ENCODE measurements at places on chromosomes 7 and 10.

DNA sequence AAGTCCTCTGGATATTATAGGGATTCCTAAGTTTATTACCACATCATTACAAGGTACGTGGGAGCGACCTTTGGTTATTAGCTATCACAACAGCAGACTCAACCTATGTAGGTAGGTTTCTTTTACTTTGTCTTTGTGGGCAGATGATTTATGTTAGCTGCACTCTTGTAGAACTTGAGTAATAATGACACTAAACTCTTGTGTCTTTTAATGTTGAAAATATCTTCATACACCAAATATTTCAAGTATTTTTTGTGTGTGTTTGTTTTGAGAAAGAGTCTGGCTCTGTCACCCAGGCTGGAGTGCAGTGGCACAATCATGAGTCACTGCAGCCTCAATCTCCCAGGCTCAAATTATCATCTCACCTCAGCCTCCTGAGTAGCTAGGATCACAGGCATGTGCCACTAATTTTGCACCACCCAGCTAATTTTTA, 19.2 kb upstream of the SUPV3L1 start:
- DNase-seq: no peak

GRCh38 chr10:51386248-51386885, 312.1 kb downstream of the PRKG1 start:
- DNase-seq: no peak

DNA sequence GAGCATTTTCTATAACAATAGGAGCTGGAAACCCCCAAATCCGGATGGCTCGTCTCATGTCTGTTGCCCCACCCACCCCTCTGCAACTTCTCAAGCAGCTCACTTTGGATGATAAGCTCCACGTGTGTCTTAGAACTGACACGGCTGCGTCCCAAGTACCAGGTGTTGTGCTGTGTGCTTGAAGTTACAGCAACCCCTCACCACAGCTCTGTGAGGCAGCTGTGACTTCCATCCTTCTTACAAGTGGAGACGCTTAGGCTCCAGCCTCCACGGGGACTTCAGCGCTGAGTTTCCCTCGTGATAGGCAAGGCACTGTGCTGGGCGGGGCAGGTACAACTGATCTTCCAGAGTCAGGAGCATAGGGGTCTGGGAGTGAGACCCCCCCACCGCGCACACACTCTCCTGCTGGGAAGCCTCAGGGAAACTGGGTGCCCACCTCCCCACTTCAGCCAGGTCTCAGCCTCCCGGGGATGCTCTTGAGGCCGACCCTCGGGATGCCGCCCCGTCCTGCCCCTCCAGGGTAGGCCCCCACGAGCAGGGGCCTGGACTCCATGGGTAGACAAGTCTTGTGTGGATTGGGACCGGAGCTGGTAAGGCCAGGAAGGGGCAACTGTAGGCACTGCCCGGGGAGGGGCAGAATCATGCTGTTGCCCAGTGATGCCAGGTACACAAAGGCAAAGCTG, 31.4 kb downstream of the EN2 start:
- DNase-seq: no peak

DNA sequence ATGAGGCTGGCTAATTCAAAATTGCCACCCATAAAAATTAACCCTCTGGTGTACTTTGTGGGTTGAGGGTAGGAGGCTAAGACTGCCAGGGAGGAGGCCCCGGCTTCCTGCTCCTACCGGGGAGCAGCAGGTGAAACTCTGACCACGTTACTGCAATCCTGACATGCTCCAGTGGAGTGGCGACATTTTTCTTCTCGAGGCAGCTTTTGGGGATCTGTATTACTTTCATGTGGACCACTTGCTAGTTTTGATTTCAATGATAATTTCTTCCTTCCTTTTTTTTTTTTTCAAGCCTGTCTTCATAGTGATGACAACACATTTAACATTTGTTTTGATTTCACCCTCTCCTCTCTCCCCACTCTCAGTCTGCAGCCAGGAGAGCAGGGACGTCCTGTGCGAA, 14.6 kb downstream of the GATA3 start:
- DNase-seq: no peak

DNA sequence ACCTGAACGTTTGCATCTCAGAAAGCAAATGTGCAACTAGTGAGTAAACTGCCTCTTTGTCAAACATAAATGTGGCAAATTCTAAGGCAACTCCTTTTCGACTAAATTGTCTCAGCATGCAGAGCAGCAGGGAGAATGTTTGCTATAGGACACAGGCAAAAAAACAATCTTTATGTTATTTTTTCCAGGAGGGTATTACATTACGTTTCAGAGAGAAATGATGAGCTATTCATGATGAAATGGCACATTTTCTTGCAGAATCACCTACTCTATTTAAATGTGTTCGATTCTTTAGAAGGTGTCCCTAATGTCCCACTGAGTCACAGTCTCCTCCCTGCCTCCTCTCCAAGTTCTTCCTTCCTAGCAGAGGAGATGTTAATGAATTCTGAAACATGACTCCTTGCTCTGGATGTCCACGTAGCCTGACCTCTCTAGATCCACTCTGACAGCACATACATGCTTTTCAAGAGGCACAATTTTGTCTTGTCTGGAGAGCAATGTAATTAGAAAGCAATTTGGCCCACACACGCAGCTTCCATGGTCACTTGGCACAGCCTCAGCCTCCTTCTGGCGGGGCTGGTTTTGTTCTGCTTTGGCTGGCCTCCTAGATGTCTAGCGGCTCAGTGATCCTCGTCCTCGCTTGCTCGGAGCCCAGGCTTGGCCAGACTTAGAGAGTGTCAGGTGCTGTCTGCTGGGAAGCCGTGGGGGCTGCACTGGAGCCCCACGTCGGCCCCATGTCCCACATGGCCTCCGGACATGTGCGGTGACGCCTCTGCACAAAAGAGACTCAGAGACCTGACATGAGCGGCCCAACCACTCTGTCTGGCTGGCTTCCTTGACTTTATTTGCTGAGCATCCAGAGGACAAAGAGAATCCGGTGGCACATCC, 125.7 kb upstream of the ZNF438 start:
- DNase-seq: no peak

DNA sequence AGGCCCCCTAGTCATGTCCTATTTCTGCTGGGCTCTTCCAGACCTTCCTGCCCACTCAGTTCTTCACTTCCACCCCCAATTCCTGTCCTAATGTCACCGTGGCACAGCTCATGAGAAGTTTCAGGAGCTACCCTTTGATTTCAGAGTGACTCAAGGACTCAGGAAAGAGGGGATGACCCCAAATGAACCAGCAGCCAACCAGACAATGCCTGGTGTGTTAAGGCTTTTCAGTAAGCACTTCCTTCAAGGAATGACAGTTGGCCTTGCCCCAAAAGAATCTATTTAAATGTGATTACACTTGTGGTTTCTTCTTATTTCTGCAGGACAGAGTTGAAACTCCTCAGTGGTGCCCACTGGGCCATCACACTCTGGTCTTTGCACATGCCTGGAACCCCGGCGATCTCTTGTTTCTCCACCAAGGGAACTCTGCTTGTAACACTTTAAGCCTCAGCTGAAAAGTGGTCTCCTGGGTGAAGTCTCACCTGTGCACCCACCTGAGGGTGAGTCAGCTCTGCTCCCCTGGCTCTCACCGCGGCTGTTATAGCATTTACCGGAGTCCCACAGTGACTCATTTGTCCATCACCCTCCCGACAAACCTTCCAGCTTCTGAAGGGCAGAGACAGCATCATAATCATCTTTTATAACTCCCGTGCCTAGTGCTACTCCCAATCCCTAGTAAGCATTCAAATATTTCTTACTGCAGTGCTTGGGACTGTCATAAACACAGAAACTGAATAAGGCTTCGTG, 123.0 kb upstream of the SVIL start:
- no peak for DNase-seq

All from CD4-positive, alpha-beta T cell treated with Interleukin-2 at 100 ng/mL for 4 hours (primary cell).